Skeletal muscle cell (primary cell): ENCODE measurements at places on chromosomes 13 and 19.

GRCh38 chr13:112248406-112248760 is 127.8 kb upstream of the SPACA7 start:
- DNase-seq, result no peak

- DNase-seq, result no peak
Measured at GRCh38 chr13:40505196-40505595, 161.2 kb downstream of the FOXO1 start.

GRCh38 chr13:112185466-112185865 is 118.5 kb downstream of the SOX1 start:
- no peak for DNase-seq

DNA sequence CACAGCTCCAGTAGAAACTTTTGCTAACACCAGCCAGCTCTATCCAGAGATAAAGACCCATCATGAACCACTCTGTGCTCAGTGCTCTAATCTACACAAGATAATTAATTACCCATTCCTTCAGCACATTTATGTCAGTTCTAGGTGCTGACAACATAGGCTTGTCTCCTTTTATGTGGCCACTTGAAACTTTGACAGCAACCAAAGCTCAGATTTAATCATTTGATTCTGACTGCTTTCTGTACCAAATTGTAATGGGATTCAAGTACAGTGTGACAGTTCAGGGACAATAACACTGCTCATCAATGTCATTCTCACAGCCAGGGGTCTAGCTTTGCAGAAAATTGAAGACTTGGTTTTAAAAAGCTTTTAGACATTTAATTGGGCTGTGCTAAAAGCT is 266.6 kb downstream of the KCTD12 start:
- DNase-seq, result no peak

GRCh38 chr13:98873377-98874028 is 104.4 kb downstream of the DOCK9 start:
- DNase-seq, result no peak

GRCh38 chr13:91242652-91243051 is 104.8 kb upstream of the MIR17HG start:
- DNase-seq, result peak; percentile 11

GRCh38 chr13:112969692-112970338 is 801 bp downstream of the MCF2L start:
- no peak for DNase-seq
